Glomerular endothelial cell (primary cell): ENCODE measurements at places on chromosomes 12 and 14.

DNA sequence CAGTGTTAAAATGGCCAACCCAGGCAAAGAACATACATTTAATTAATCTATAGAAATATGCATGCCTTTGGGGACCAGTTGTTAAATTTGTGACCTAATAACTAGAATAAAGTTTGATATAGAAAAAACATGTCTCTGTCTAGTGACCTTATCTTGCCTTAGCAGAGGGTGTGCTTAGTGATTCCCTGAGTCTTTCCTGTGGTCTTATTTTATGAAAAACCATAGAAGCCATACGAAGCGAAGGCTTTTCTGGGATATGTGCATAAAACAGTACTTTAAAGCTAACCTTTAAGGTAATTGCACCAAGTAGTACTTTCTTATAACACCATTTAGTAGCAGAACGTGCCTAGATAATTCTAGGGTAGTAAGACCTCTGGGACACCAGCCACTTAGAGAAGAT is 379.4 kb downstream of the ZFP36L1 start:
- DNase-seq, result no peak

DNA sequence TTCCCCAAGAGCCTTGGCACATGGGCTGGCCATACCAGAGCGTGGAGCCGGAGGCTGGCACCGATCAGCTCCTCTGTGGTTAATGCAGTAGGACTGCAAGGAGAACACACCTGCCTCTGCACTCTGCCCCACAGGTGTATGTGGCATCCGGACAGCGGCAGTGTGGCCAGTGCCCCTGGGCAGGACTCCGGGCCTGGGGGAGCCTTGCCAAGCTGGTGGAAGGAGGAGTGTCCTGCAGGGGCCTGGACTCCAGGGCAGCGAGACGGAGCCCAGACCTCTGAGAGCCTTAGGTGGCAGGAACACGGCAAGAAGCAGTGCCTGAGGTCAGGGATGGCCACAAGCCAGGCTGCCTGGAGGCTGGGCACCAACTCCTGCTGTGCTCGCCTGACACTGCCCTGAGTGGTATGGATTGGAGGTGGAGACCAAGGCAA is 5.3 kb upstream of the BEGAIN start:
- no peak for DNase-seq

GRCh38 chr14:67240168-67240932 is 885 bp upstream of the PALS1 start:
- DNase-seq, result no peak

DNA sequence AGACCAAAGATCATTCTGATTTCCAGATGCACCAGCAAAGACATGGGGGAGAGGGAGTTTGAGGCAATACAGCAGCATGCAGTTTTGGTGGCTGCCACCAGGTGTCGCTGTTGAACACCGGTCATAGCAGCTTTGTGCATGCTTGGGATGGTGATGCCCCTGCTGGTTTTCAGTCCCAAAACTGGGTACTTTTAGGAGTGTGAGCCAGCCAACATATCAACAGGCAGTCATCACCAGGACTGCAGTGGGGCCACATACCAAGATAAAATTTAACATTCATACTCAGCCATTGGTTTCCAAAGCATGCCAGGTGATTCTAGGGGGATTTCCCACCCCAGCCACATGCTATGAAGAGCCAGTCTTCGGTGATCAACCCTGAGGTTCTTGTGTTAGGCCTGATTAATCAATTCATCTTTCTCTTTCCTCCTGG is 64.2 kb downstream of the PHETA1 start:
- DNase-seq, result no peak

DNA sequence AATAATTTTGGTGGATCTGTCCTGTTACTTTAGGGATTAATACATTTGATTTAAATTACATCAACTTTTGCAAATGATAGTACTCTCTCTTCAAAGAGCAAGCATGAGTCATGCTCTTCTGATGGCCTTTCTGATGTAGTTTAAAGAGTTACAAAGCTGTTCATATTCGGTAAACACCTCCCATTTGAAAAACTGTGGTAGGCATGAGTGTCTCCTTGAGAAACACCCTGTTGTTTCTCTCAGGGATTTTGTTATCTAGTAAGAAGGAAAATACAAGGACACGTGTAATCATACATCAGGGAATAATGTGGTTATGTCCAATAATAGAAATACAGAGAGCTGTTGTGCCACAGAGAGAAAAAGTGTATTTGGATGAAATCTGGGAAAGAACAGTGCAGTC is 53.3 kb upstream of the E2F7 start:
- no peak for DNase-seq

GRCh38 chr12:41681898-41682297 is 462.8 kb downstream of the GXYLT1 start:
- DNase-seq, result no peak

- no peak for DNase-seq
These were observed 25.5 kb downstream of the BDKRB1 start for GRCh38 chr14:96281486-96281885.

GRCh38 chr12:14613718-14614117 is 46.0 kb upstream of the PLBD1 start:
- DNase-seq, result no peak

GRCh38 chr12:81942594-81942993 is 183.4 kb upstream of the PPFIA2 start:
- no peak for DNase-seq

- no peak for DNase-seq
These were observed 28.0 kb upstream of the DAAM1 start for GRCh38 chr14:59160506-59160905.

DNA sequence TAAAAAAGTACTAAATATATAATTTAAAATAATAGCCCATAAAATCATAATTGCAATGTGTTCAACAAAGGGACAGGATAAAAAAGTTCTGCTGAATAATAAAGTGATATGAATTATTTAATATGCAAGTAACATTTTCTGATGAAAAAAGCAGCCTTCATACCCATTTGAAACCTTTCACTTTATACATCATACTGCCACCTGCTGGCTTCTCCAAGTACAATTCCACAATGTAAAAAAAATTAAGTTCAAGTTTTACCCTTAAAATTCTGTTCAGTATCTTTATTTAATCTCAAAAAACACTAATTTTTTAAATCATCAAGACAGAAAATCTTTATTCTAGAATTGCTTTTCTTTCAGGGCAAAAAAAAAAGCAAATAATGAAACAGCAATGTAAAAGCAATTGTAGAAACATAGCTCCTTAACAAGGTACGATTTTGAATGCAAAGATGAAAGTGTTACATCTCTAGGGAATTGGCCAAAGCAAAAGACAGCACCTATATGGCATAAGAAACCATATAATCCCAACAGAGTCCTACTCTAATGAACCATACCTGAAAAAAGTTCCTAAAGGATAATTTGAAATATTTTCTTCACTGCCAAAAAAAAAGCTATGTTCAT is 15.0 kb downstream of the MDM1 start:
- DNase-seq, result no peak

- DNase-seq, result peak; percentile 7
These were observed 150.4 kb upstream of the FAR2 start for GRCh38 chr12:28998662-28999120.

- no peak for DNase-seq
These were observed 285.8 kb downstream of the ADGRD1 start for GRCh38 chr12:131239384-131240094.

DNA sequence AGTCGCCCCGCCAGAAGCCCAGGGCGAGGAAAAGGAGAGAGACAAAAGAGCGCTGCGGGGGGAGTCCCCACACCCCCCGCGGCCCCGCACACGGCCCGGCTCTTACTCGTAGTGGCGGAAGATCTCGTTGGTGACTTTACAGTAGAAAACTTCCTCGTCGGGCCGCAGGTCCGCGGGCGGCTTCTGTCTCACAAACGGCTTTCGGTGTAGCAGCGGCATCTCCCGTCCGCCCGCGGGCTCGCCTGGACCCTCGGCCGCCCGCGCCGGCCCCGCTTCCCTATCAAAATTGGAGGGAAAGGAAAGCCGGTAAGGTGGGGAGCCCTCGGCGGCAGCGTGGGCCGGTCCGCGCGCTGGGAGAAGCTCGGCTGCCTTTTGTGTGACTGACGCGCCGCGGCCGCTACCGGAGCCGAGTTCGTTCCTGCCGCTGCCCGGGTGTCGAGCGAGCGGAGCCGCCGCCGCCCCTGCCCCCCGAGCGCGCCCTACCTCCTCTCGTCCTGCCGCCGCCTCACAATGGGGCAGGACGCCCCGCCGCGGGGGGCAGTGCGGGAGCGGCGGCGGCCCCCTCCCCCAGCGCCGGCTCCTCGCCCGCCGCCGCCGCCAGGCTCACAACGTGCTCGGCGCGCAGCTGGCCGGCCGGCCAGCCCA is 652 bp downstream of the BAZ1A start:
- DNase-seq, result no peak

DNA sequence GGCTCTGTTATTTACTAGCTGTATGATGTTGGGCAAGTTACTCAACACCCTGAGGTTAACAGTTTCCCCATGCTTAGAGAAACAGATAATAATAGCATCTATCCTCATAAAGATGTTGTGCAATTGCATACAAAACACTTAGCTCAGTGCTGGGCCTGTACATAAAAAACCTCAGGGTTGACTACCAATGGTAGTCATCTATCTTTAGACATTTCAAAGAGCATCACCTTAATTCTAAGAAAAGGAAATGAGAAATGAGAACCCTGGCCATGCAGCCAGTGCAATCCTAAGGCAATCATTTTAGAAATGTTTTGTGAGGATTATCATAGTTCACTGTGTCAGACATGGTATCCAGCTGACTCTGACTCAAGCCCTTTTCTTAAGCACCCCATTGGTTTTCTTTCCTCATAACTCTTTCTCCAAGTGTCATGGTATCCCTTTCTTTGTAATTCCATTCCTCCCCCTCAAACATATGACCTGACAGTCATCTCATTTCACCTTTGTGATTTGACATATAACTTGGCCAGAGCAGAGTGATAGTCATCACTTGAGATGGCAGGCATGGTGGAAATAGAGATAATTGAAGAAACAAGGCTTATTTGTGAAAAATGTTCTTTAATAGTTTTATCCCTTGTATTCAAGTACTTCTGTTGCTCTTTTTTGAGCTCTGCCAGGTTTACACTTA is 29.5 kb upstream of the OSBPL8 start:
- DNase-seq, result no peak

- DNase-seq, result no peak
These were observed 263.1 kb upstream of the CRY1 start for GRCh38 chr12:107356266-107356936.

DNA sequence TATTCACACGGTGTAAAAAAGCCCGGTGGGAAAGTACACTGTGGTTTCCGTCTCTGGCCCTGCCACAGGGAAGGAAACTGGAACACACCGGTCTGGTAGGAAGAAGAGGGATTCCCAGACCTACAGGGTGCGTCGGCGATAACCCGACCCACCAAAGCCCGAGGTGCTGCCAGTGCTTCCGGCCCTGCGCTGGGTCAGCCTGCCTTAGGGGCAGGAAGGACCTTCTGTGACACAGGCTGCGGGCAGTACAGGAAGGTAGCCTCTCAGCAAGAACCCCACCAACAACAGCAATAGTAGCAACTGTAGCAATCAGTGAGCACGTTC is 169.5 kb upstream of the FKBP4 start:
- no peak for DNase-seq

DNA sequence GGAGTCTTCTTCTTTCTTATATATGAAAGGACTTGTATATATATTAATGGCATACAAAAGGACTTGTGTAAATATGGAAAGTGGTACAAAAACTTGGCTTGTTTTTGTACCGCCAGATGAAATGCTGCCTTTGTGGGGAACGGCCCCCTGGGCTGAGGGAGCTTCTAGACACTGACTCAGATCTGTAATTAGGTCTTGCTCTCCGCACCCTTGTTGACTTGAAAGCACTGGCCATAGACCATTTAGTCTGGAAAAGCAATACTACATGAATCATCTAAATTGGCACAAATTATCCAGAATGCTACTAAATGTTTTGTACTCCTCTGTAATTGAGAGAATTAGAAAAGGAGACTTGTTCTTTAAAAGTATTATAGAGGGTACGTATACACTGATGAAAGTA is 399.9 kb upstream of the RGS6 start:
- no peak for DNase-seq

DNA sequence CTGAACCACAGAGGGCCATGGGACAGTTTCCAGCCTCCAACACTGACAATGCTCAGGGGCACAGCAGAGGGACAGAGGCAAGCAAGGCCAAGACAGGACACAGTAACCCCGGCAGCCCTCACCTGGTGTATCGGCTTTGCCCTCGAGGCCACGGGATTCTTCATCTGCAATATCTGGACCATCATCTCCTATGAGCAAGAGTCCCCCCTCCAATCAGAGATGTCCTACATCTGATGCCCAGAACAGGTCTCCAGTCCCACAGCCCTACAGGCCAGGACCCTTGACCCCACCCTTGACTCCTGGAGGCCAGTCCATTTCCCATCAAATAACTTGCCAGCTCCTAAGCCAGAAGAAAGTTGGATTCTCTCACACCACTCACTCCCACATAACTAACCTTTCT is 17.4 kb downstream of the KMT2D start:
- no peak for DNase-seq
